Amniotic epithelial cell (primary cell): ENCODE measurements at places on chromosomes 6 and 20.

DNA sequence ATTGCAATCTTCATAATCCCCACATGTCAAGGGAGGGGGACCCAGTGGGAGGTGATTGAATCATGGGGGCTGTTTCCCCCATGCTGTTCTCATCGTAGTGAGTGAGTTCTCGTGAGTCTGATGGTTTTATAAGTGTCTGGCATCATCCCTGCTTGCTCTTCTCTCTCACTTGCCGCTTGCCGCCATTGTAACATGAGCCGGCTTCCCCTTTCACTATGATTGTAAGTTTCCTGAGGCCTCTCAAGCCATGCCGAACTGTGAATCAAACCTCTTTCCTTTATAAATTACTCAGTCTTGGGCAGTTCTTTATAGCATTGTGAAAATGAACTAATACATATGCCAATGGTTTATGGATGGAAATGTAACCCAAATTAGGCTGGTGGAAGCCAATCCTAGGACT lies 109.4 kb upstream of the AKAP12 start:
- no peak for DNase-seq

GRCh38 chr20:38405132-38405531 lies 30.0 kb downstream of the SNHG17 start:
- DNase-seq: no peak

DNA sequence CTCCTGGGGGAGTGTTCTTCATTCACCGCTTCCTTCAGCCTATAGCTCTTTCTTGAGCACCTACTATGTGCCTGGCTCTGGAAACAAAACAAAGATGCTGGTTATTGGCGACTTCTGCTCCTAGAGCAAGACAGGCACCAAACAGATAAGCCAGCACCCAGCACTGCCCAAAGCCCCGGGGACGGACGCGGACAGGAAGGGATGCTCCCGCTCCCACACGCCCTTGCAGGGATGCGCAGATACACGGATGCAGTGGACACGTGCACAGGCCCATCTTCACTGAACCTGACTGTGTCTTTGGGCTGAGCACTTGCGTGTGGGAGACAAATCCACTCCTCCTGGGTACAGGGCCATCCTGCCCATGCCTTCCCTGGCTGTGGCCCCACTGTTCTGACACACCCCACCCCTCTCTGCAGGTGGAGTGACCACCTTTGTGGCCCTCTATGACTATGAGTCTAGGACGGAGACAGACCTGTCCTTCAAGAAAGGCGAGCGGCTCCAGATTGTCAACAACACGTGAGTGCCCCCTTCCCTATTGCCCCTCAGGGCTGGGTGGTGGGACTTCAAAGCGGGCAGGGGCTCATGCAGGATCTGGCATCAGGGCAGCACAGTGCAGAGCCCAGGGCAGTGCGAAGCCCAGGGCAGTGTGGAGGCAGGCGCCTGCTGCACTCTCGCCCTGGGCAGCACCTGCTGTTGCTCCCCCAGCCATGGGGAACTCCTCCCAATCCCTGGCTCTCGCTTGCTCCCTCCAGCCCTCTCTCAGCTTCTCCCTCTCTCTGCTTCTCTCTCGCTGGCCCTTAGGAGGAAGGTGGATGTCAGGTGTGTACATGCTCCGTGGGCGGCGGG lies 39.9 kb downstream of the SRC start:
- no peak for DNase-seq

DNA sequence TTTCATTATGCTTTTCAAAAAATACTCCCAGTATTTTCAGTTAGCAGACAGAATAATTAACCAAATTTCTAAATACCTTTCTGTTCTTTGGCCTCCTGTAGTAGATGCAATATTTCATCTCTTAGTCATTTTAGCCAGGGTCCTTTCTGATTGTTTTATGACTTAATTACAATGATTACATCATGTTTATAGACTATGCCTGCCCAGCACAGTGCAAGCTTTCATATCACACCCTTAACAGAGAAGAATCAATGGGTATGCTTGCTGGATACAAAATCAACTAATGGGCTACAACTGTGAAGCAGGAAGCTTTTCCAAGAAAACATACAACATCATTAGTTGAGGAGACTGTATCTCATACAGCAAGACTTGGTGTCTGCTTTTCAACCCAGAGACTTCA lies 119.8 kb upstream of the NRSN1 start:
- DNase-seq: no peak

- DNase-seq: no peak
These were observed 17.2 kb upstream of the MYT1 start for GRCh38 chr20:64146936-64147477.
